Stimulated activated CD4-positive, alpha-beta T cell treated with anti-CD3 and anti-CD28 coated beads, TNF-alpha, amount 100 ng/mL, for 1 hour (primary cell): ENCODE measurements at places on chromosomes 7 and 10.

GRCh38 chr10:23171232-23171876, 20.8 kb upstream of the PTF1A start:
- no peak for DNase-seq

DNA sequence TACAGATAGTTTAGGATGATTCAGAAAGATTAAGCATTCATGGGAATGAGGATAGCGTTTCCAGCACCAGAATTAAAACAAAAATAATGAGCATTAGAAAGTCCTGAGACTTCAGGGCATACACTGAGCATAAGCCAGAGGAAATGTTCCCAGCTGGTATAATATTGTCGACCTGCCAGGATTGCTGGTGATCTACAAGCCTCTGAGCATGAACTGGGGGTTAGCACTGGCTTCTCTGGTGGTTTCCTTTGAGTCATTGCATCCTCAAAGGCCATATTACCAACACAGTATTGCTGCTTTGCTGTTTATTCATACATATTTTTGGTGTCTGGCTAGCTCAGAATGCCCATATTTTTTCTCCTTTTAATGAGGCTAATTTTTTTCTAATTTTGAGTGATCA, 10.7 kb upstream of the ATRNL1 start:
- DNase-seq: no peak

DNA sequence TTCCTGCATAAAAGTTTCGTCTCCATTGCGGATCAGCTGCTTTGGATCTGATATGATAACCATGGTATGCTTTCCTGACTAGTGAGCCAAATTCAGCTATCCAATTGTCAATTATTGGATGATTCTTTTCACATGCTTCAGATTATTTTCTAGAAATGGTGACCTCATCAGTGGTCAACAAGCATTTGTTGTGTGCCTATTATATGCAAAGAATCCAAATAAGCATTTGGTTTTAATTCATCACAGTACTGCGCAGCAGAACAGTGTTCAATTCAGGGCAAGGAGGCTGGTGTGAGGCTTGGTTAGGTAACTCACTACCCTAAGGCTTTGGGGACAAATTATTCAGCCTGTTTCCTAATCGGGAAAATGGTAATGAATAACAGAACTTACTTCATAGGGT, 200.5 kb downstream of the SKAP2 start:
- no peak for DNase-seq

DNA sequence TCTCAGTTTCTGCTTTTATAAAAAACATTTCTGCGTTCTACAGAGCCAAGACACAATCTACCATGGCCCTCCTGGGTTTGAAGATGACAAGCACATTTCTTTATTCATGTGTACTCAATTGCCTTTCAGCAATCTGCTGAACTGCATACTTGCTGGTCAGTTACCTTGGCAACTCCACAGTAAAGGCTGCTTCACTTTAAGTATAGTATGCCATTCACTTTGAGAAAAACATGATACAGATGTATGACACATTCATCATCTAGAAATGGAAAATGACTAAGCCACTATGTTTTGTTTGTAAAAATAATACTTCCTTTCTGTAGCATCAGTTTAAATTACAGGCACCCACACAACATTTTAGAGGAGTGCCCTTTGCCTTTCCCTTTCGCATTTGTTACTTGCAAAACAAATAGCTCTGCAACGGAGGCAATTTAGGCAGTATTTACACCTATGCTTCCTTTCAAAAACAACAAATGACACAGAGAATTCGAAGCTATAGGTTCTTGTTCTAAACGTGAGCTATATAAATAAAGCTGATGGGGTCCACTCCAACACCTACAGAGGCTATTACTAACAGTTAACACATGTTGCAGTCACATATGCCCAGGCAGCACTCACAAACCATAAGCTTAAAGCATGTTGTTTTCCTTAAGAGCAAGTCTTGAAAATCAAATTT, 23.5 kb downstream of the SGCE start:
- no peak for DNase-seq

- DNase-seq: no peak
Observed at GRCh38 chr7:22884911-22885788, 62.5 kb upstream of the TOMM7 start.

GRCh38 chr7:66353547-66353946, 148.4 kb downstream of the TPST1 start:
- no peak for DNase-seq
